CD4-positive, alpha-beta T cell treated with Interferon gamma for 1 hour (primary cell): ENCODE measurements at places on chromosomes 2 and 18.

- no peak for DNase-seq
Measured at GRCh38 chr2:105538840-105539239, 140.0 kb upstream of the FHL2 start.

- no peak for DNase-seq
Measured at GRCh38 chr2:152309352-152310214, 25.4 kb upstream of the FMNL2 start.

GRCh38 chr2:42973726-42974125, 181.3 kb upstream of the HAAO start:
- DNase-seq, result no peak

DNA sequence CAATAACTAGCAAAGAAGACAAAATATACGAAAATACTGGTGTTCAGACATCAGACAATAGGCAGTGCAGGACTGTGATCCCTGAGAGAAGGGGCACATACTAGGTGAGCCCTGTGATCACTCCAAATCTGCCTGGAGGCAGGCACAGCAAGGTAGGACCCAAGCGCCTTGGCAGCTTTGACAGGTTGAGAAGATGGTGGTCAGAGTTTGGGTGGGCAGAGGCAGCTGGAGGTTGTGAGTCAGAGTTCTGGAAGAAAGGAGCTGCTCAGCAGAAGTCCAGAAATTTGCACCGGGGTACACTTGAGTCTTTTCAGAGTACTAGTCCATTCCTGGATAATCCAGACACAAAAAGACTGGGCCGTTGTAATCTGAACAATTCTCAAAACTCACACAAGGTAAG, 14.0 kb downstream of the KIF1A start:
- no peak for DNase-seq

GRCh38 chr18:23864624-23865023, 149.9 kb upstream of the TTC39C start:
- DNase-seq, result peak; percentile 27

DNA sequence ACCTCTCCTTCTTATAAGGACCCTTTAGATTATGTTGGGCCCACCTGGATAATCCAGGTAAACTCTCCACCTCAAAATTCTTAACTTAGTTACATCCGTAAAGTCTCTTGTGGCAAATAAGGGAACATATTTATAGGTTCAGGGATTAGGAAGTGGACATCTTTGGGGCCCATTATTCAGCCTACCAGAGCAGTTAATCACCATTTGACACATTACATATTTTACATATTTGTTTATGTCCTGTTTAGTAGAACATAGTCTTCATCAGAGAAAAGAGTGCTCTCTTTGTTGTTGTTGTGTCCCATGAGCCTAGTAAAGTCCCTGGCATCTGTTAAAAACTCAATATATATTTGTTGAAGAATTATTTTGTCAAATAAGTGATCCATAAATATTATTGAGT, 134.0 kb upstream of the SPATS2L start:
- DNase-seq, result no peak

- no peak for DNase-seq
Measured at GRCh38 chr2:36452260-36452659, 96.7 kb downstream of the CRIM1 start.

DNA sequence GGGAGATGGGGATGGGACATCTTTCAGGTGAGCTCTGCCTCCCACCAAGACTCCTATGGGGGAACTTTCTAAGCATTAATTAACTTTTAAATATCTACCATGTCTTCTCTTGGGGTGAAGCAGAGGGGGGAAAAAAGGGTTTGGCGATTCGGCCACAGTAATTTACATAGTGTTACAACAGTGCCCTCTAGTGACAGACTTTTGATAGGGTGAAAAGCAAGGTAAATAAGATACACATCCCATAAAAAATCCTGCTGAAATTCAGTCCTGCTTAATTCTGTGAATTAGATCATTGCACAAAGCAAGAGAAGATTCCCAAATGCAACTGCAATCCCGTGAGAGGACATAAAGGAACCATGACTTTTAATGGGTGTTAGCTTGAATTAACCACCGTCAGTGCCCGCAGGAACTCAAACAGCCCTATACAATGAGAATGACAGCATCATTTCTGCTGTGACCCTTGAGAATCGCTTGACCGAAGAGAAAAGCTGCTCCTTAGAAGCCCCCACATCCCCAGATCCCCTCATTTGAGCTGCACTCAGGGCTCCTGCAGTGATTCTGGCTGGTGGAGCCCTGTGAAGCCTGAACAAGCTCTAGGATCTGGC, 32.8 kb downstream of the FAM124B start:
- DNase-seq, result no peak

DNA sequence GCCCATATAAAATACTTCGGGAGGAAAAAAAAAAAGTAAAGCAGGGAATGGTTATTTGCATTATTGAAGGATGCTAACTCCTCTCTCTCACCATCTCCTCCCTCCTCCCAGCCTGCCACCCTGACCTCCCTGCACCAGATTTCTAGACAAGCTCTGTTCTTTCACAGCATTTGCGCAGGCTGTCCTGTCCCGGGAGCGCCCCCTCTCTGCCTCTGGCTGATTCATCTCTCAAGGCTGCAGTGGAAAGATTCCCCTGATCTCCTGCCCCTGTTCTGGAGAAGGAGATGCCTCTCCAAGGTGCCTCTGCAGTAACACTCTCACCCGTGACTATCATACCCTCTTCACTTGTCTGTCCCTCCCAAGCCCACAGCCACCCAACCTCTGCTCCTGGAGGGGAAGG, 38.5 kb downstream of the COL4A4 start:
- no peak for DNase-seq
